ENCODE measurements at places on chromosomes 3 and 15.

GRCh38 chr3:6739288-6739687, 121.6 kb upstream of the GRM7 start:
- no peak for DNase-seq

DNA sequence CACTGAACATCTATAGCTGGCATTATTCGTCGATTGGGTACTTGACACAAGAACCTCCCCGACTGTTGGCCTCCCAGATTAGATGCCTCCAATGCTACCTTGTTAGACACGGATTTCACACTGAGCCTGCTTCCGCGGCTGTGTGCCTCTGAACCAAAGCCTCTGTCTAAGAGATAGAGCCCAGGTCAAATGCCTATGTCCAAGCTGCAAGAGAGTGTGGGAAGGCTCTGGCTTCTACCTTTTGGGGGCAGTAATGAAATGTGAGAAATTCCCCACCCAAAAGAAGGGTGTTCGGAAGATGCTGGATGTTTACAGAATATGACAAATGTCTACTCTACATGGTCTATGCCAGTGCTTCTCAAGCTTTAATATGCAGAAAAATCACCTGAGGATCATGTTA, 2.0 kb upstream of the RPUSD2 start:
- no peak for DNase-seq

- no peak for DNase-seq
Measured at GRCh38 chr15:93252780-93253179, 163.8 kb upstream of the RGMA start.

- DNase-seq: no peak
Measured at GRCh38 chr3:16818194-16818593, 66.6 kb upstream of the PLCL2 start.

DNA sequence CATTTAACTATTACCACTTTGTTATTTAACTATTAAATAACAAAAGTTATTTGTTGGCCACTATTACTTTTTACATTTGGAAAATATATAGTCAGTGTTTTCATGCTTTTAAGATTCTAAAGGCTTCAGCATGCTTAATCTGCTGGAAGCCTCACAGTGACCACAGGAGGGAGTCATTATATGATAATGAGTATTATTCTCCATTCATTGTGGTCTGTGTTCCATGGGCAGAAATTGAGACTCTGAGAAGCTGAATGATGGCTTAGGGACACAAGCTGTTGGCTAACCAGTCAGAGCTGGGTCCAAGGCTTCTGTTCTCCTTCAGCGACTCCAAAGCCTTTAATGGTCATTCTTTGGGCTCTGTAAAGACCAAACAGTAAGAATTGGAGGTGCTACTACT, 64.7 kb downstream of the BFSP2 start:
- no peak for DNase-seq

DNA sequence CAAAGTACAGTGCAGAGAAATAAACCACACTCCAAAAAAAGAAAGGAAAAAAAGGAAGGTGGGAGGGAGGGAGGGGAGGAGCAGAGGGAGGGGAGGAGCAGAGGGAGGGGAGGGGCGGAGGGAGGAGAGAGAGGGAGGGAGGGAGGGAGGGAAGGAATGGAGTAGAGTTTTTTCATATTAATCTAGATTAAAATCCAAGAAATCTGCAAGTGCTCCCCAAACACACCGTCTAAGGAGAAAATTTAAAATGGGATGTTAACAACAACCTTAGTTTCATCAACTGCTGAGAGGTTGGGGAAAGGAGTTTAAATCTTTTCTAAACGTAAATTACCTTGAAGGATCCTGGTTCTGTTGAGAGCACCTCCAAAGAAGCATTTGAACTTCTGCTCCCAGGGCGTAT, 6.6 kb downstream of the FSIP1 start:
- DNase-seq: no peak
